ENCODE measurements at places on chromosomes 1 and 21. TPM values are rescaled to one million over a fixed set of nuclear protein-coding genes. Genes with fewer than 3 reads are reported as not detected.

FCRLA gene
- not detected for total RNA-seq

CLCA2 gene
- not detected for total RNA-seq

TIE1 gene
- not detected for total RNA-seq

REN gene
- total RNA-seq, result not detected

ELAVL4 gene
- not detected for total RNA-seq

TSPEAR gene
- not detected for total RNA-seq

RAD54L gene
- 11.2 TPM for total RNA-seq

FCAMR gene
- total RNA-seq, result not detected

SYPL2 gene
- 0.13 TPM for total RNA-seq

All from A549 treated with AZD2906 at 1 μM for 4 hours (cell line).